ENCODE measurements at places on chromosomes 5 and 9.

DNA sequence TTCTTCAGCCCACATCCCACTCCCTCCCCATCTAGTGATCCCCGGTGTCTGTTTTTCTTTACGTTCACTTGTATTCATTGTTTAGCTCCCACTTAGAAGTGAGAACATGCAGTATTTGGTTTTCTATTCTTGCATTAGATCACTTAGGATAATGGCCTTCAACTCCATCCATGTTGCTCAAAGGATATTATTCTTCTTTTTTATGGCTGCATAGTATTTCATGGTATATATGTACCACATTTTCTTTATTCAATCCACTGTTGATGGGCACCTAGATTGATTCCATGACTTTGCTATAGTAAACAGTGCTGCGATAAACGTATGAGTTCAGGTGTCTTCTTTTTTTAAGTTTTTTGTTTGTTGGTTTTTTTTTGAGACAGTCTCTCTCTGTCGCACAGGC is 29.1 kb upstream of the CCNB1 start:
- DNase-seq = no peak

DNA sequence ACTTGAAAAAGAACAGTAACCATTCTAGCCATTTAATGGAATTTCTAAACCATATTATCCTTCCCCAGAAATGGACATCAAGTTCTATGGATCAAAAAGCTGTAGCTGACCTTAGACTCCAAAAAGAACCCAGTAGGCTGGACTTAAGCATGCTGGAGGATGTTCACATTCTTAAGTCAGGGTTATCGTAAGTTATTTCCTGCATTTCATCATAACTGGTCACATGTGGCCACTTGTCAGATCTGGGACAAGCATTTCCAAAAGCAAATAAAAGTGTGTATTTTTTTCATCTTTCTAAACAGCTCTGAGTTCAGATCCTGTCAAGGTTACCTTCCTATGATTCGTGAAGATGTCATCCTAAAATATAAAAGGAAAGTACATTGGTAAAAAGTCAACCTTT is 274.5 kb upstream of the PTGER4 start:
- no peak for DNase-seq

DNA sequence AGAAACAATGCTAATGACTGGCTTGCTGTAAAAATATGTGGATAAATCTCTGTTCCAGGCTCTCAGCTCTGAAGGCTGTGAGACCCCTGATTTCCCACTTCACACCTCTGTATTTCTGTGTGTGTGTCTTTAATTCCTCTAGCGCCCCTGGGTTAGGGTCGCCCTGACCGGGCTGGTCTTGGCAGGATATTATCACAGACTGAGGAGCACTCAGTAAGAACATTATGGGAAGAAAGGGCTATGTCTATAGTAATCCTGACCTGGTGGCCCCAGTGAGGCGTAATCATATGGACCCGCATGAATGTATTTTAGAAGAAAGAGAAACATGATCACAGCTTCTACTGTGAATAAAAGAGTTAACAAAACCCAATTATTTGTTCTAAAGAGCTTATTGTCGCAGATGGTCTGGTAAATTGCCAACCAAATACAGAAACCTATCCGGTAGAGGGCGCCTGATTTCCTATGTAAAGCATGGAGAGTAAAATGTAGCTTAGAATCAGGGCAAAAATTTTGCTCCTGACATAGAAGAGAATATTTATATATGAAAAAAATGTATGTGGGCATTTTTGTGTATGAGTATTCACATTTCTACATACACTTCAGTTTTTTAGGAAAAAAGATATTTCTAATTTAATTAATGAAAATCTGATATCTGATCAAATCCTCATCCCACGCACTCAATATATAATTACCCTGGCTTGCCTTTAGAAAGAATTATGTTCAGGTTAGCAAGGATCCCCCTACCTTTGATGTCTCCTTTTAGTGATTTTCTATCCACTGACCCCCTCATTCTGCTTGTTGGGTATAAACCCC is 5.8 kb upstream of the IFNA1 start:
- no peak for DNase-seq

- no peak for DNase-seq
These were observed 39.3 kb downstream of the VCP start for GRCh38 chr9:35033101-35033500.

GRCh38 chr5:111722140-111722539 is 34.9 kb downstream of the NREP start:
- no peak for DNase-seq

GRCh38 chr9:70407081-70407503 is 7.4 kb downstream of the KLF9 start:
- DNase-seq = no peak

GRCh38 chr9:131036529-131037334 is 27.8 kb downstream of the LAMC3 start:
- no peak for DNase-seq

DNA sequence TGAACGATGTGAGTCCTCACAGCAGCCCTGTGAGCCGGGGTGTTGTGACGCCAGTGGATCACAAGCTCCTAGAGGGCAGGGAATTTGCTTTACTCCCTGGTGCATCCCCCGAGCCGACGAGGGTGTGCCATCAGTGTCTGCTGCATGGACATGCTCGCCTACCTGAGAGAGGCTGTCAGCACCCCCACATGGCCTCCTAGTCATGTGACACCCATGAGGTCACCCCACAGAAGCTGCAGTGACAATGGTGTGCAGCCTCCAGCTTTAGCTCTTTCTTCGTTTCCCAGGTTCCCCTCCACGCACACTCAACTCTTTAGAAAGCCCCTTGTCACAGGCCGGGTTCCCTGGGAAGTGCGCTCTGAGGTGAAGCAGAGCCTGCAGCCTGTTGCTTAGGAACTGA is 19.8 kb upstream of the GABBR2 start:
- DNase-seq = no peak

DNA sequence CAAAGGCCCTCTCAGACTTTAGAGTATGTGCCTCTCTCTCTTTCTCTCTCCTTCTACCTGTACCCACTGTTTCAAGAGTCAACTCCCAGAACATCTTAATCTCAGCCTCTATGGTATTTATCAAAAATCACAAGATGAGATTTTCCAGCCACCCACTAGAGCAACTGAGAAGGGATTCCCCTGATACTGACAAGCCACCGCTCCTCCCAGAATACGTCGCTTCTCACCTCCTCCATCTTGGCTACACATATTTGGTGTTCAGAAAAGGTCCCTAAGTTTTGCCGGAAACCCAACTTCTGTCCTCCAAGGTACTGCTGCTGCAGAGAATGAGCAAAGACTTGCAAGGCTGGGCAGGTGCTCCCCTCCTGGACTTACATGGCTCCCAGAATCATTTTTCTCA is 6.1 kb downstream of the GARIN3 start:
- no peak for DNase-seq

GRCh38 chr5:61943713-61944112 is 362.3 kb upstream of the KIF2A start:
- DNase-seq = no peak

DNA sequence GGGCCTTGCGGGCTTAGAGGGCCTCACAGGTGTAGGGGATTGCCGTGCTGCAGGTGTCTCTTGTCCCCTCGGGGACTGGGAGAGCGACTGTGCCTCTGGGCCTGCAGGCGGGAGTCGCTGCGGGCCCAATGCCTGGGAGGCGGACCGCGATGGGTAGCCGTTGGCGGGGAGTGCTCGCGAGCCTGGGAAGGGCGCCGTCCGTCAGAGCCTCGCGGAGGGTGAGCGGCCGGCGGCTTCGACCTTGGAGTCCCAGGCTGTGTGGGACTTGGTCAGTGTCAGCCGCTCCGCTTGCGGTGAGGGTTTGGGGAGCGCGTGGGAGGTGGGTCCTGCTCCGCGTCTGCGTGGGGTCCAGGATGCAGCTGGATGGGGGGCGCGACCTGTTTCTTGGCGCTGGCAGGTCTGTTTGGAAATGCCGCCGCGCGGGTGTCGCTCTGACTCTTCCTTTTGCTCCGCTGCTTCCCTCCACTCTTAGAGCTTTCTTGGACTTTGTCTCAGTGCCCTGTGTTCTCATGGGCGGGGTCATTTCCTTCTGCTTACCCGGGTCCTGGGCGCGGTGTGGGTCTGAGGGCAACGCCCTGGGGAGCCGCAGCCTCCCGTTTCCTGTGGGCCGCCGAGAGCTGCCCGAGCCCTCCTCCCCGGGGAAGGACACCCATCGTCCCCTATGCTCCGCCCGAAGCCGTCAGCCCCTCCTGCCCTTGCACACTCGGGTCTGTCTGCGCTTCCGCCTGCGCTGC is 88.9 kb upstream of the CACNA1B start:
- no peak for DNase-seq

GRCh38 chr5:151058891-151059489 is 21.8 kb downstream of the TNIP1 start:
- no peak for DNase-seq

DNA sequence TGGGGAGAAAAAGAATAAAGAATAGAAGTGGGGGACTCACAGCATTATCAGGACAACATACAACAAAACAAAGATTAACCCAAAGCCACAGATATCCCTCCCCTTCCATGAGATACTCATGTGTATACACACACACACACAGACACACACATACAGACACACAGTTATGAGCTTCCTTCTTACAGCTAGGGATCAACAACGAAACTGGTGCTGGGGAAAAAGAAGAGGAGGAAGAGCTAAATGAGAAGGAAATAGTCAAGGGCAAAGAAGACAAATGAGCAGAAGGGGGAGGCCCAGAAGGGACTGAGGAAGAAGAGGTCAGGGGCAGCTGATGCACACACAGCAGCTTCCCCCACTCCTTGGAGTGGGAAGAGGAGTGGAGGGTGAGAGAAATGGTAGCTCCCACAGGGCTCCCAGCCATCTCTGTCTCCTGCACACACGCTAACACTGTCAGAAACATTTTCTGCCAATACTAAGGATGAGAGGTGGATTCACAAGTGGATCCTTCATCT is 66.2 kb downstream of the SIL1 start:
- no peak for DNase-seq

- no peak for DNase-seq
These were observed 75.0 kb upstream of the NEK6 start for GRCh38 chr9:124182741-124183140.

- no peak for DNase-seq
These were observed 270.4 kb upstream of the DMRT1 start for GRCh38 chr9:571066-571465.

DNA sequence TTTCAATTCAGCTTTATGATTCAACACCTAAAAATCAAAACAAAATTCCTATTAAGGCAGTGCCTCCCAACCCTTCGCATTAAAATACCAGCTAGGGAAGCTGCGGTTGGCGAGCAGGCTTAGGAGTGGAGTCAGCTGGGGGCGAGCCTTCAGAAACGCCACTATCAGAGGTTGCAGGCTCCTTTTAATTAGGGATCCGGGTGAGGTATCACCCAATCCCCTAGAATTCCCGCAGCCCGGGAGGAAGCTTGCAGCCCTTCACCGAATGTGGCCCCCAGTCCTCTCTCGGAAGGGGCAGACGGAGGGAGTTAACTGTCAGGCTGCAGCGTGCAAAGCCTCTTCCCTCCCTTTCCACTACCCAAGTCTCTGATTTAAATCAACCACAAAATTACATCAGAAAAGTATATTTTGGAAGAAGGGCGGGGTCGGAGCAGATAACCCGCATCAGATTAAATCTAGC is 1.7 kb downstream of the STC2 start:
- no peak for DNase-seq

DNA sequence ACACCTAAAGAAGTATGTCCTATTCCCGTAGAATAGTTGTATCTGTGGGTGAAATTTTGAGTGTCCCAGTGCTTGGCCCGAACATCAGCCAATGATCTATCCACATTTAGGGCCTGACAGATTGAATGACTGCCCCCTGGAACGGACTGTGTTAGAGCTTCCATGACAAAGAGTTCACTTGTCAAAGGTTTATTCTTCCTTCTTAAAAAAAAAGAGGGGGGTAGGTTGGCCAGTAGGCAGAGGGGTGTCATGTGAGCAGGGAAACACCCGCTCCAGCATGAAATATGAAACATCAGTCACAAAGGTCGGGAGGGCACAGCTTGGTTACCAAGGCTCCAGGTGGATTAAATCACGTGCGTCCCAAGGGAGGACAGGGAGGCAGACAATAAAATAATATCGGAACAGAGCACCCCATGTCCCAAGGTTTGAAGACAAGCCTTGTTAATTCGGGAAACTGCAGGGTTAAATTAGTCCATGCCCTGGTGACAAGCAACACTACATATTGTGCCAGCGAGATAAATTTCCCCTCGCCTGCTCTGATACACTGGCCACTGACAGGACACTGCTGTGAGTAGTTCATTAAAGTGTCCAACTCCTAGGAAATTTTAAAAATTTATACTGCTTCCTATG is 401.2 kb downstream of the IRX1 start:
- DNase-seq = no peak

GRCh38 chr5:123617561-123617960 is 105.6 kb downstream of the CSNK1G3 start:
- no peak for DNase-seq

GRCh38 chr5:31124026-31124425 is 69.5 kb upstream of the CDH6 start:
- no peak for DNase-seq

DNA sequence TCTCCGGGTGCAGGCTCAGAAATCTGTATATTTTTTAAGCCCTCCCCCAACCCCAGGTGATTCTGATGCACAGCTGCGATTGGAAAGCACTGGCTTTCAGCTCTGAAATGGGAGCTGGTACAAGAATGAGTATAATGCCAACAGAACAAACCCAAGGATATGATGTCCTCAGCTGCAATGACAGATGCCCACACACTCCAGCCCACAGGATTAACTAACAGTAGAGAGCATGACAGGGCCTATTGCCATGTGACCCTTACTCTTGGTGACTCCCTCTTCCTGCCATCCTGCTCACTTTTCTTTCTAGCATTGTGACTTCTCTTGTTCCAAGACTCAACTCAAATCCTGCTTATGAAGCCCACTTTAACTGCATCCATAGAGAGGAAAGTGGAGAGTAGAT is 174.5 kb downstream of the FGF18 start:
- DNase-seq = no peak

DNA sequence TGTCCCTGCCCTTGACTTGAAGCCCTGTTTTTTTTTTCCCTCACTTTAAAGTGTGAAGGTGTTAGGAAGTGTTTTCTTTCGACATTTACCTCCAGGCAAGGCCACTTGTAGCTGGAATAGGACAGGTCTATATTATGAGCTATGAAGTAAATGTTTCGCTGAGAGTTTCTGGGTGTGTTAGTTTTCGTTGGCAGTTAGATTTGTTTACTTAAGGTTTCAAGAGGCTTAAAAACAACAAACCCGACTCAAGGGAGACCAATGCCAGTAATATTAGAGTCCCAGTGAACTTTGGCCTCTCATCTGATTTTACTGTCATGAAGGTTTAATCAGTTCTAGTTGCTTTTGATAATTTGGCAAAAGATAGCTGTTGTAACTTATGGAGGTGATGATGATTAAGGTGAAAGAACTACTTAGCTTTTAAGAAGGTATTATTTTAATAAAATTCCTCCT is 25.2 kb downstream of the OCLN start:
- no peak for DNase-seq

- DNase-seq = no peak
These were observed 11.5 kb downstream of the CCDC127 start for GRCh38 chr5:206406-206805.

DNA sequence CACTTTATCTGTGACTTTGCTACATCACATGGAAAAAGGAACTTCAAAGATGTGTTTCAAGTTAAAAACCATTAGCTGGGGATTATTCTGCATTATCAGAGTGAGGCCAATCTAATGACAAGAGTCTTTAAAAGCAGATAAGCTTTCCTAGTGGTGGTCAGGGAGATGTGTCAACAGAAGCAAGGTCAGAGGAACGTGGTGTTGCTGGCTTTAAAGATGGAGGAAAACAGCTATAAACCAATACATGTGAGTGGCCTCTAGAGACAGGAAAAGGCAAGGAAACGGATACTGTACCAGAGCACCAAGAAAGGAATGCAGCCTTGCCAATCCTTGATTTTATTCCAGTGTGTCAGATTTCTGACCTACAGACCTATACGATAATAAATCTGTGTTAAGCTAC is 204.2 kb downstream of the TAF11L14 start:
- DNase-seq = no peak

Measured in liver (tissue), 10 donors.